NCI-H1436 (cell line): ENCODE measurements at places on chromosomes 6 and 20.
A peak's percentile ranks its signal among the peaks of the same experiment; 100 is the strongest.

DNA sequence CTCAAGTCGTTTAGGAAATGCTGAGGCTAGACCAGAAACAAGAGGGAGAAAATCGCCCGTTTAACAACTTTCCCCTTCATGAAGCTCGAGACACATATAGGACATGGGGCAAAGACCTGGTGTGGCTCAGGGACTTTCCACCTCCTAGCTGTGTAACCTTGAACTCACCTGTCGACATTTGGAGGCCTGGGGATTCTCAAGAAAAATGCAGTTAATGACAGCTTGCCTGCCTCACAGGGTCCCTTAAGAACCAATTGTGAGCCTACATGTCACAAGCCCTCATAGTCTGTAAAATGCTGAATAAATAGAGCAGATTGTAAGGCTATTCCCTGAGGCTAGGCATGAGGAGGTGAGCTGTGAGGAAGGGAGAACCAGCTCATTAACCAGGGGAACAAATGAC is 35.1 kb downstream of the MGME1 start:
- no peak for DNase-seq

- no peak for DNase-seq
Measured at GRCh38 chr6:45522486-45522885, 144.8 kb upstream of the SUPT3H start.

- no peak for DNase-seq
Measured at GRCh38 chr20:43043887-43044286, 145.8 kb downstream of the PTPRT start.

DNA sequence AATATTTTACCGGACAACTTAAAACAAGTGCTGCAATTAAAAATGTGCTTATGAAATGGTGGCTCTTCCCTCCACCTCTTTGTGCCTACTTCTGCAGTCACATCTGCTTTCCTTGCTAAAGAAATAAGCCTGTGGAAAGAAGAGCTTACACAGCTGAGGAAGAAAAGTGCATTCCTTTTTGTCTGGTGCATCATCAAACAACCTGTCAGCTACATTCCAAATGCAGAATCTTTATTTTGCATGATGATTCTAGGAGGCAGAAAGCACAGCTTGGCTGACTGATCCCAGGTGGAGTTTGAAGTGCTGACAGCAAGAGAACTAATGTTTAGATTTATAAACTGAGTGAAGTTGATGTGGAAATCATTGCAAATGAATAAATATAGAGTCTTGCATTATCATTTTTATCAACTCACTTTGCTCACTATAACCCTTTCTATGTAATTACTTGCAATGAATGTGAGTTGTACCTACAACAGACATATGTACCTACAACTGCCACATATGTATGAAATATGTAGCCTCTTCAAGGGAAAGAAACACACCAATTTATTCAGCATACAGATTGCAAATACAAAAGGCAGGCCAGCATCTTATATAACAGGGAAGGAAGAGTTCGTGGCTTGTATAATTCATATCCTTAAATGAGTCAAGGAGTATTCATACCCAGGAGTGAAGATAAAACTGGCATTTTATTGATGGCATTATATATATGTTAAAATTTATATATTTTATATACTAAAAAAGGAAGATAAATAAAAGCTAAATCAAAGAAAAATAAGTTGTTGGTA is 223.4 kb upstream of the MCHR2 start:
- DNase-seq, result no peak

GRCh38 chr20:25308671-25309394 is 60.9 kb downstream of the PYGB start:
- no peak for DNase-seq

DNA sequence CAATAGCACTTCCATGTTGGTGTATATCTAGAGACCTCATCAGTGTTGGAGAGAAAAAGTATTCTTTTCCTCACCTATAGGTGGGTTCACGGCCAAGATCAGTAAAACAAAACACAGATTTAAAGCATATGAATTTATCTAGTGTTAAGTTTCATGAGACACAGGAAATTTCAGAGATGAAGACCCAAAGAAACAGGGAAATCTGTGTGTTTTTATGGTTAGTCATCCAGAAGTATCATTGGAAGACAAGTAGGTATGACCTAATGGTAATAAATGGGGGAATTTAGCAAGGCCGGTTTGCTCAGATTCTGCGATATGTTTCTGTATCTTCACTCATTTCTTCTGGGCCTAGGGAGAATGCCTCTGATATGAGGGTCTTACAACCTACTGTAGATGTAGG is 419.6 kb upstream of the MARCKS start:
- no peak for DNase-seq

DNA sequence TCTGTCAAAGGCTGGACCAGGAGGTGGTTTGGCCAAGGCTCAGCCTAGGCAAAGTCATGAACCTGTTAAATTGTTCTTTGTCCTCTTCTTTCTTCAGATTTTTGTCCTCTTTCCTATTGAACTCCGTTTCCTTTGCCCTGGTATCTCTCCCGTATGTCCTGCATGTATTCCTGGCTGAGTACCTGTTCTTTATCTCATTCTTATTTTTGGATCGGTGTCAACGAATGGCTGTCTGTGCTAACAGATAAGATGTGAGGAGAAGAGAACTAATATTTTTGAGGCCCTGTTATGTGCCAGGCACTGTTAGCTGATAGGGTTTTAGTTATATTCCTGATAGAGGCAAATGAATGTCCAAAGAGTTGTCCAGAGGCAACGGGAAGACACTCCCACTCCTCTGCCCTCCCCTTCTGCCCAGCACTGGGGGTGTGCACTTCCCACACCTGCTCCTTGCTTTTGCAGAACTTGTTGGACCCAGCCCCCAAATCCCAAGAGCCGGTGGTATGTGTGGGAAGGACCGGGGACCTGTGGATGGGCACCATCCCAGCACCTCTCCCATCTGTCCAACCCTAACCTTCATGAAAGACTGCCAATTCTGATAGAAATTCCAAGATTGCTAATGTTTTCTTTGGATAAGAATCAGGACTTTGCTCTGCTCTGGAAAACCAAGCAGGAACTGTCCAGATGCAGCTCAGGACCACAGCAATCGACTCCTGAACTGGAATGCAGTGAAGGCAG is 20.6 kb downstream of the MMP24OS start:
- no peak for DNase-seq

GRCh38 chr6:149363154-149363553 is 36.9 kb upstream of the SUMO4 start:
- DNase-seq, result no peak

- peak; percentile 35 for DNase-seq
Measured at GRCh38 chr6:34465531-34466241, at the start of gene PACSIN1. PACSIN1 (plus strand) TSS chr6:34466076; CDS start chr6:34526306, 60,230 bp downstream.

- DNase-seq, result no peak
Measured at GRCh38 chr6:28802417-28803336, 121.1 kb downstream of the TRIM27 start.

DNA sequence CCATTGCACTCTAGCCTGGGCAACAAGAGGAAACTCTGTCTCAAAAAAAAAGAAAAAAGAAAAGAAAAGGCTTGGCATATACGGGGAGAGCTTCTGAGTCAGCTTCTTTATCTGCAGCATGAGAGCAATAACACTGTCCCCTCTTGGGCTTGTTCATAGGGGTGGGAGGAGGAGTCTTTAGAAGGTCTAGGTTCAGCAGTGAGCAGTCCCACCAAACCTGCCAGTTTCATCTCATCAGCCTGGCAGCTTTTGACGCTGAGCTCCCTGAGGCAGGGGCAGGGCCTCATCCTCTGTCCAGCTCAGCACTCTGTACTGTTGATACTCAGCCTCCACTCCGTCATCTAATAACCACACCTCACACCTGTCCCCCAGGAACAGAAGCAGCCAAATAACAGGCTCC is 5.6 kb upstream of the C6orf132 start:
- no peak for DNase-seq

DNA sequence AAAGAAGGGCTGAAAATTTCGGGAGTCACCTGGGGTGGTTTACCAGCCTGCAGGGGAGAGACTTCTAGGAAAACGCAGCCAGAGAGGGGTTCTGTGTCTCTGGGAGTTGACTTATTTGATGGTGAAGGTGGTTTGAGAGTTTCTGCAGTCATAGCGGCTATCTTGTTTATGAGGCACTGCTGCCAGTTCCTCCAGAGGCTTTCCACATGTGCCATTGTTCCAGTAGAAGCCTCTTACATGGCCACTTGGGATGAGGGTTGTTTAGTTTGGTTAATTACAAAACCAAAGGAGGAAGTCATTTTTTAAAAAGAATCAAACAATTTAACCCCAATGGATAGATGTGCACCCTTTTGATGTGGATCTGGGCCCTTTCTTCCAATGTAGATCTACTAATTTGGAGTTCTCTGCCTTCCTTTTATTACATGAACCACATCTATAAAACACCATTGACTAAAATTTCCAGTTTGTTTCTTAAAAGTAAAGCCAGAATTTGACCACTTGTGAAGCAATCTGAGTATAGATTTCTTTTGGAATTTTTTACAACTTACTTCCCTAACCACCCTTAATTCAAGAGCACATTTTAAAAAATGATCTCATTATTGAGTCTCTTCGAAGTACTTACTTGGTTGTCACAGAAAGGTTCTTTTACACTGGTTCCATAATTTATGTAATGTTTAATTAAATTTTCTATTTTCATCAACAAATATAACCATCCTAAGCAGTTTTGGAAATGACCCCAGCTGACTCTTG is 97.6 kb downstream of the TCP11 start:
- DNase-seq, result no peak

GRCh38 chr6:46175446-46175845 is 4.7 kb upstream of the ENPP5 start:
- no peak for DNase-seq

GRCh38 chr6:343960-344815 is 47.4 kb upstream of the IRF4 start:
- DNase-seq, result no peak

GRCh38 chr20:61234224-61234890 is 17.7 kb upstream of the CDH4 start:
- DNase-seq, result no peak

DNA sequence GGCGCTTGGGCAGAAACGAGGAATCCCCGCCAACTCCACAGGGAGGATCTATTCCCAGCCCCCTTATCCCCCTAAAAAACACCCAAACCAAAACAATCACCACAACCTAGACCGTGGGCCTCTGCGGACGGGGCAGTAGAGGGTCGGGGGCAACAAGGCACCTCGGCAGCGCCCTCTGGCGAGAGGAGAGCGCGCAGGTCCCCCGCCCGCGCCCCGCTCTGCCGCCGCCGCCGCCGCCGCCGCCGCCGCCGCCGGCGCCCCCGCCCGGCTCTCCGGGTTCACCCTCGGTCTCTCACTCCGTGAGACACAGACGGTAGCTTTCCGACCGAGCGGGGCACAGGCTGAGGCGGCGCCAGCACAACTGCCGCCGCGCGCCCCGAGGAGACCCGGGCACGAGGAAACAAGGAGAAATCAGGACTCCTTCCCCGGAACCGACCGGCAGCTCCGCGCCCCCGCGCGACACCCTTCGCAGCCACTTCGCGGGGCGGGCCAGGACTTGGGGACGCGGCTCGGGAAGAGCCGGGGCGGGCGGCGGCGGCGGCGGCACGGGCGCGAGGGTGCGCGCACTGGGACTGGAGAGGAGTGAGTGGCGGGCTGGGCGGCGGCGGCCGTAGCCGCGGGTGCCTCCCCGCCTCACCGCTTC is at the start of gene SLC35F1:
TSS of gene SLC35F1 (plus strand) at position 307 of the 643 bp plus-strand sequence.
- DNase-seq, result peak; percentile 23
